Muscle of leg (tissue), 16 donors: ENCODE measurements at places on chromosomes 3 and 15. TPM values are rescaled to one million over a fixed set of nuclear protein-coding genes. Genes with fewer than 3 reads are reported as not detected.

Gene FRMD5
- total RNA-seq, result 0.22 TPM

GRCh38 chr3:111690242-111690641 is 95.1 kb upstream of the ZBED2 start:
- H3K4me3 ChIP-seq, result no peak overlapping the region
- no peaks in the 10 kb centered on the region for H3K27me3 ChIP-seq
- DNase-seq, result no peak
- H3K27ac ChIP-seq, result no peak overlapping the region

Gene HDGFL3
- 45.8 TPM for total RNA-seq

GRCh38 chr15:63294359-63294758 is 17.0 kb downstream of the APH1B start:
- H3K27ac ChIP-seq, result no peak overlapping the region
- no peak overlapping the region for H3K4me3 ChIP-seq
- no peaks in the 10 kb centered on the region for H3K27me3 ChIP-seq
- peaks cover 5% of the 10 kb centered on the region for H3K36me3 ChIP-seq
- H3K4me1 ChIP-seq, result no peaks in the 10 kb centered on the region
- DNase-seq, result no peak

DNA sequence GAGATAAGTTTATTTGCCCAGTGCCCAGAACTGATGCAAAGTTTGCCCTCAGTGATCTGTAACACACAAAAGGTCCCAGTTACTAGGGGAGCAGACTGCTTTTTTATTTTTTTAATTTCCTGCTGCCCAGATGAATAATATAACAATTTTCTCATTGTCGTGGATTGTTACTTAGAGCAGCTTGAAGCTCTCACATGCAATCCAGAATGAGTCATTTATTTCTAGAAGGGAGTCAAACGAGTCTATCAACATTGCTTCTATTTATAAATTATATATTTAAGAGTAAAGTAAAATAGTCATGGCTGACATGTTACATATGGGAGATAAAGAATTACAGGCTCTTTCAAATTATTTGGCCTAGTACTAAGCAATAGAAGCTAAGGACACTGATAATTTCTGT is 41.3 kb downstream of the MEIS2 start:
- H3K36me3 ChIP-seq, result no peaks in the 10 kb centered on the region
- peaks cover 3% of the 10 kb centered on the region for H3K27me3 ChIP-seq
- peak; percentile 30 for DNase-seq
- H3K27ac ChIP-seq, result no peak overlapping the region
- peaks cover 7% of the 10 kb centered on the region for H3K4me1 ChIP-seq

DNA sequence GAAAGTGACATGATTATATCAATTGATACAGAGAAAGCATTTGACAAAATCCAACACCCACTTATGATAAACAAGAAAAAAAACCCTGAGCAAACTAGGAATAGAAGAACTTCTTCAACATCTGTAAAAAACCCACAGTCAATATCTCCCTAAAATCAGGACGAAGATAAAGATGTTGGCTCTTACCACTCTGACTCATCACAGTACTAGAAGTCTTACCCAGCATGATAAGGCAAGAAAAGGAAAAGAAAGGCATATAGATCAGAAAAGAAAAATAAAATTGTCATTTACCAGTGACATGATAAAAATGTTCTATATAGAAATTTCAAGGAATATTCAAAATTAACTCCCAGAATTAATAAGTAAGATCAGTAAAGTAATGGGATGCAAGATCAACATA is 7.2 kb upstream of the FBXW12 start:
- no peak overlapping the region for H3K27ac ChIP-seq
- H3K27me3 ChIP-seq, result no peaks in the 10 kb centered on the region
- H3K36me3 ChIP-seq, result no peaks in the 10 kb centered on the region
- H3K4me1 ChIP-seq, result peaks cover 4% of the 10 kb centered on the region

Gene FAM98B
- total RNA-seq, result 6.5 TPM

Gene ST8SIA2
- 9.2 TPM for total RNA-seq
